ENCODE measurements at places on chromosomes 4 and X.

DNA sequence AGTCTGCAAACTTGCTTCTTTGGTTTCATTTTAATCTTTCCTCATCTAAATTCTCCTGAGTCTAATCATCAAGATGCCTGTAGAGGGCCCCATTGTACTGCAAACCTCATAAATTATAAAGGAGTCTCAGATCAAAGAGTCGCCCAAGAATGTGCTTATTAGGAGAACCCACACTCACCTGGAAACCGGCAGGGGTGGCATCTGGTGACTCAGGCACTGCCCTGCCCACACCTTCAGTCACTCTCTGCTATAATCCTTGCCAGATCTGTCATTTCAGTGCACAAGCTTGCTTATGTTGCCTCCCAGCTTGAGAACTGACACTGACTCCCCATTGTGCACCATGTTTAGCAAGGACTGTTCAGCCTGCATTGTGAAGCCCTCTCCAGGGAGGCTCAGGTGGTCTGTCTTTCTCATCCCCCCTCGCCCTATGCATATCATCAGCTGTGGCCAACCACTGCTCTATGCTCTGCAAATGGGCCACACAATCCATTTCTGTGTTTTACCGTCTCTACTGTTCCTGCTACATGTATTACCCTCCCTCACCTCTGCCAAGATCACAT lies 12.4 kb downstream of the EPGN start:
- DNase-seq: peak; percentile 14

DNA sequence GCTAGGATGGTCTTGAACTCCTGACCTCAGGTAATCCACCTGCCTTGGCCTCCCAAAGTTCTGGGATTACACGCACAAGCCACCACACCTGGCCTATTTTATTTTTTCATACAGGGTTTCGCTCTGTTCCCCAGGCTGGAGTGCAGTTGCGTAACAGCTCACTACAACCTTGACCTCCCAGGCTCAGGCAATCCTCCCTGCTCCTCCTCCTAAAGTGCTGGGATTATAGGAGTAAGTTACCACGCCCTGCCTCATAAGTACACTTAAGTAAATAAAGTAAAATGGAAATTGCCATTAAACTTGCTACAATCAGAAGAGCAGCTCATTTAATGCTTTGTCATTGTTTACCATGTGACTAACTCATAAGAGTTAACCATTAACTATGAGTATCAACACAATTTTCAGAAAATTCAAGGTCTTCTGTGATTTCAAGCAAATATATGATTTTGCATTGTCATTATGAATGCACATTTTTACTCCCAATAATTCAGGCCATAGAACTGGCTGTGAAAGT lies 12.3 kb downstream of the UGDH start:
- peak; percentile 47 for DNase-seq

- no peak for DNase-seq
Measured at GRCh38 chr4:15295421-15296162, 132.2 kb upstream of the C1QTNF7 start.

- no peak for DNase-seq
Measured at GRCh38 chrX:154829926-154830442, 4.5 kb downstream of the SMIM9 start.

DNA sequence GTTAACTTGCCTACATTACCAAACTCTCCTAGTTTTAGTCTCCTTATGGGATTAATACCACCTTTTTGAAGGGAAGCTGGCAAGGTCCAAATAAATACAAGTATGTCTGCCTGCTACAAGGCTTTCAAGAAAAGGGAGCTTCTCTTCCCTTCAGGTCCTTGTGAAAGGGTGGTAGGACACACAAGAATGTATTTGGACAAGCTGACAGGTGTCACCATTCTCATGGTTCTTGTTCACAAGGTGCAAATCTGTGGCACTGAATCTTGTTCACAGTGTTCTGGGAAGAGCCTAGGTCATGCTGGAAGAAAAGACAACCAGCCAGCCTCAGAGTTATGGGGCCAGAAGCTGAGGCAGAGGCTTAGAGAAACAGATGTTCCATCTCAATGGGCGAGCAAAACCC lies 41.9 kb downstream of the GPC3 start:
- no peak for DNase-seq

Measured in HuH-7 (cell line).